ENCODE measurements at places on chromosomes 1 and 21.

GRCh38 chr1:212655668-212656440 is 43.8 kb downstream of the BATF3 start:
- no peak for DNase-seq

DNA sequence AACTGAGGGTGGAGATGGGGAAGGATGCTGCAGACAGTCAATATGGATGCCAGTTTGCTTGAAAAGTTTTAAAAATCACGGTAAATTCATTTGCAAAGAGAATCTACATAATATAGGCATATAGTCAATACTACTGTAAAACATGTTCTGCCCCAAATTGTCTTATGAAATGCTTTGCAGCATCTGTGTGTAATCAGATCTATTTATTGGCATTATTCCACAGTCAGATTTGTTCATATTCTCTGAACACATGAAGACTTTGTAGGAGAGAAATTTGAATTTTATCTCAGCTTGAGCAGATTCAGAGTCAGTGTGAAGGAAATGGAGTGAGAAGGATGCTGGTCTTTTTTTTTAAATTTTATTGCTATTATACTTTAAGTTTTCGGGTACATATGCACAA is 88.5 kb downstream of the PLPPR4 start:
- DNase-seq = no peak

- DNase-seq = peak; percentile 77
Measured at GRCh38 chr1:173477286-173478093, at the start of gene PRDX6. Gene PRDX6 (plus strand): TSS chr1:173477335. CDS start chr1:173477398, 63 bp downstream.

DNA sequence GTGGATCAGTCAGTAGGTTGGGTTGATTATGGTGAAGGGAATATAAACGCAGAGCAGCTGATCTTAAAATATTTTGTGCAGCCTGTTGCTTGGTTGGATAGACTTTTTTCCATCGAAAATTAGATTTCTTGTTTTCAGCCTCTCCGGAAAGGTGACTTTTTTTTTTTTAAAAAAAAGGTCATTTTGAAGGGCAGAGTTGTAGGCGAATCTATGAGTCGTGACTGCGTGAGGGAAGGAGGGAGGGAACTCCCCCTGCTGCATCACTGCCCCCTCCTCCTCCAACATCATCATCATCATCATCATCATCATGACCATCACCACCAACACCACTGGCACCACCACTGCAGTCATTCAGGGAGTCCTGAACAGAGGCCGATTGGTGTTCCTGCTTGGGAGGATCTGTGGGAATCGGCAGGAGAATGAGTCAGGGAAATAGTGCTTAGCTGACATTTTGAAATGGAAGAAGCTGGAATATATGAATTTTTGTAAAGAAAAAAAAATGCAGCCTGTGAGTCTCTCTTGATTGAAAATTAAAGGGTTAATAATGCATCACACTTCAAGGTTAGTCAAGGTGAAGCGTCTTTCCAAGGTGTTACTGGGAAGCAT is 1.2 kb downstream of the ATP1B1 start:
- no peak for DNase-seq

DNA sequence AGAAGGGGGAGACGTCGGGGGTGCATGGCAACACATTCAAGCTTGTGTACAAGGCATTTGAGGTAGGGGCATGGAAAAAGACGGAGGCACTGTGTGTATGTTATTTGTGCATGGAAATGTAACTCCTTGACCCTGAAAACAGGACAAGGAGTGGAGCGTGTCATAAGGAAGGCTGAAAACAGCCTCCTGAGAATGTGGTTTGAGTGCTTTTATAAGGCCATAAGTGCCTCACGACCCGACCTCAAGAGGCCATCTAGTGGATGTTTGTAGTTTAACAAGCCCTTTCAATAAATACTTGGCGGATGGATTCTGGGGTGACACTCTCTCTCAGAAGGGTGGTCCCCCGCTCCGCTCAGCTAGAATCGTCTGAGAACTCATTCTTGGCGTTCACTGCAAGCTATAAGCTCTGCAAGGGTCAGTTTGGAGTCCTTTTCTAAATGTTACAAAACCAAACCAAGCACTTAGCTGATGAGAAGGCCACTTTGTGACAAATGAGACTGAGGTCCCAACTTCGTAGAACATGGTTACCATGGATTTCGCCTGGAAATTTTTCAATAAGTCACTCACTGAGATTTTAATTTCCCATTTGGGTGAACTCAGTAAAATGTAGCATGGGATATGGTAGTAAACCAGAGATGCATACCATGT is 38.8 kb upstream of the CLCA4 start:
- DNase-seq = no peak

DNA sequence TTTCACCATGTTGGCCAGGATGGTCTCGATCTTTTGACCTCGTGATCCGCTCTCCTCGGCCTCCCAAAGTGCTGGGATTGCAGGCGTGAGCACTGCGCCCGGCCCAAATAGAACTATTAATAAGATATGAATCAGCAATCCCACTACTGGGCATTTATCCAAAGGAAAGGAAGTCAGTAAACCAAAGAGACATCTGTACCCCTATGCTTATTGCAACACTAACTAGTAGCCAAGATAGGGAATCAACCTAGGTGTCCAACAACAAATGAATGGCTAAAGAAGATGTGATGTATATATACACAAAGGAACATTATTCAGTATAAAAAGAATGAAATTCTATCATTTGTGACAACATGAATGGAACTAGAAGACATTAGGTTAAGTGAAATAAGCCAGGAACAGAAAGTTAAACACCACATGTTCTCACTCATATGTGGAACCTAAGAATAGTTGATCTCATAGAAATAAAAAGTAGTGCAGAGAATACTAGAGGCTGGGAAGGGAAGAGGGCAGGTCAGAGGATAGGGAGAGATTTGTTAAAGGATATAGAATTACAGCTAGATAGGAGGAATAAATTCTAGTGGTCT is 48.8 kb downstream of the XPR1 start:
- no peak for DNase-seq

GRCh38 chr1:30460661-30461060 is 262.7 kb downstream of the MATN1 start:
- no peak for DNase-seq

DNA sequence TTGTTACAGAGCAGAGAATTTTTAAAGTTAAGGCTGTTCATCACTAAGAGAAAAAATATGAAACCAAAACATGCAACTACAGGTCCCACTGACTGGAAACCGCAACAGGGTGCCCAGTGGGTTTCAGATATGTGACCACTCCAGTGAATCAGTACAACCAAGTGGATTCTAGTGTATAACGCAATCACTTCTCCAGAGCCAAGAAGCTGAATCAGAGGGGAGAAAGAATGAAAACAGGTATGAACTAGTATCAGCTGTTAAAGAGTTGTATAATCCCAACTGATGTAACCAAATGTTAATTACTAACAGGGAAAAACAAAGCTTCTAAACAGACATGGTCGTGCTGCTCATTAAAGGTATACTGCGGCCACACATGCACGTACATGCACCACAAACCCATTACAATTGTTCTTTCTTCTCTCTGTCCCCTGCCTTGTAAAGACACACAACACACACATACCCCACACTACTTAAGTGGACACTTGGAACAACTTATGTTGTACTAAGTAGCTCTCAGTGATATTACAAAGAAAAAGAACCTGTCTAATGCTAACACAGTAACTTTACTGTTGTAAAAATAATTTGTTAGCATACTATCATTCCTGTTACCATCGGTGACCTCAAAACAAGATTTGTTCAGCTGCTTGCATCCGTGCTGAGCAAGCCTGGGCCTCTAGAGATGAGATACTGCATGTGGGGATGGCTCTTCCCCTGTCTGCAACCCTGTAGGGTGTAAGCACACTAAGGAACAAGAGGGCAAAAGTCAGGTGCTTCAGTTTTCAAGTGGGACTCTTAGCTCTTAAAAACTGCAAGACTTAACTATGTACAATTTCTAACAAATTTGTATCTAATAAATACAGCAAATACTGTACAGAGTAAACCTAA is 74.2 kb downstream of the PTPN14 start:
- no peak for DNase-seq

- no peak for DNase-seq
Measured at GRCh38 chr1:200958597-200958996, 63.9 kb downstream of the INAVA start.

- no peak for DNase-seq
Measured at GRCh38 chr1:216430744-216431143, 7.5 kb upstream of the USH2A start.

DNA sequence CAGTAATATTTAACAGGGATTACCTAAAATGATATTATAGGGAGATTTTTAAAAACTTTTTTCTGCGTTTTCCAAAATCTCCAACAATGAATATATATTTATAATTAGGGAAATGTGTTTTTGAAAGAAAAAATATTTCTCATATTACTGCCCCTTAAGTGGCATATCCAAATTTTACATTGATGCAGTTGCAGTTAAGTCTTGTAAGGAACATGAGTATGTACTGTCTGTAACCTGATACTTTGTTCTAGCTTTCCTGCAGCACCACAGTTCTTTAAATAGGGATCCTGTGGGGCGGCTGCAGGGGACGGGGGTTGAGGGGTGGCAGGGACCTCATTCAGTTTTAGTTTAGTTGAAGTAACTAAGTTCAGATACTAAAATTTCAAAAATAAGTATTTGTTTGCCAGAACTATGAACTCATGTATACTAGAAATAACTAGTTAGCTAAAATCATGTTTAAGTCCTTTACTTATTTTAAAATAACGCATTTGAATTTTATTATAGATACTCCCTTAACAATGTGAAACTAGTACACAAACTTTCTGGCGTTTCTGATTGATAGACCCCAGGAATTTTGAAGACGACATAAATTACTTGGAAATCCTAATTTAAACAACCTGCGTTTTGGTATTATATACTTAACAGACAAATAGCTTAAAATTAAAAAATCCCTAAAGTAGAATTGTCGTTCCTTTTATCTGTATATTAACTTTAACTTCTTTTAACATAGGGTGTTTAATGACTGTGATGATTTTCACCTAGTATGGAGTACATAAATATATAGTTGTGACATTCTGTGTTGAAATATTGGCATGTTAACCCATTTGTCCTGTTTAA is 639 bp upstream of the DNAJB4 start:
- DNase-seq = peak; percentile 59

DNA sequence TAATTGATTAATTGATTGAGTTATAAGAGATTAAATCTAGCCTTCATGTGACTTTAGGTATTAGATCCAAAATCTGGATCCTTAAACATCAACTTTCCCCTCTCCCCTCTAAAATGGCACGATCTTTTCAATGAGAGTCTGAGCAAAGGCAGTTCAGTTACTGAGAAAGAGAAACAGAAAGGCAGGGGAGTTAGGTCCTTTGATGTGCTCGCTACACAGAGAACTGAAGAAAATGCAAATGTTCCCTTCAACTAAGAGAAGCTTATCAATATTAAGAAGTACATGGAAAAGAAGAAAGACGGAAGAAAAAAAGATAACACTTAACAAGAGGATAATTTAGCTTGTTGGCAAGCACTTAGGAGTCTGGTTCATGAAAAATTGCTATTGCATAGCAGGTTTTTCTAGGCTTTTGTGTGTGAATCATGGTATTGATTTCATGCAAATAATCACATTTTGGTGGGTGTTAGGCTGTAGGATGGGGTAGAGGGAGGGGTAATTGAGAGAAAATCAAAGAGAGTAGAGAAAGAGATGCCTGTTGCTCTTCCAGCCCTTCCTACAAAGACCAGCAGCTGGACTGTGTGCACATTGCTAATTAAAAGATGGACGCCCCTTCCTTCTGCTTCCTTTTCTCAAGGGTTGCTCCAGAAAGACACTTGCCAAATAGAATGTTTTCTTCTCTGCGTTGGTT is 307.6 kb upstream of the PLXNA2 start:
- no peak for DNase-seq

Data from SK-N-DZ (cell line).